Activated T-cell treated with anti-CD3 and anti-CD28 coated beads, Interleukin-2, amount 50 U/mL, for 24 hours (primary cell): ENCODE measurements at places on chromosomes 12 and 14.

DNA sequence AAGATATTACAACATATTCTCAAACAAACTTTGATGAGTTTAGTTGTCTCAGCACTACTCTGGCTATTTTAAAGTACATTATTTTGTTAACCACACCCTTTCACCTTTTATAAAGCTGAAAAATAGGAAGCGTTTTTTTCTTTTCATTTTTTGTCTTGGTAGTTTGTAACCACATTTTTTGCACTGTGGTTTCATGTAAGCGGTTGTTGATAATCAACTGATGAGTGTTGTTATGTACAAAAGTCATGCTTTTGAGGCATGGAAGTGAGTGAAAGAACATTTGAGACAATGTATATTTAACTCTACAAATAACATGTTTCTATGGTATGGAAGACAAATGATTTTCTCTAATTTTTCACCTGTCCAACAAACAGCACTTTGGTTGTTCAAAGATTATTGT lies 52.1 kb upstream of the ATP2B1 start:
- DNase-seq, result no peak

GRCh38 chr14:29814156-29815015 lies 113.3 kb downstream of the PRKD1 start:
- no peak for DNase-seq

GRCh38 chr14:85247071-85247470 lies 282.9 kb upstream of the FLRT2 start:
- DNase-seq, result no peak

DNA sequence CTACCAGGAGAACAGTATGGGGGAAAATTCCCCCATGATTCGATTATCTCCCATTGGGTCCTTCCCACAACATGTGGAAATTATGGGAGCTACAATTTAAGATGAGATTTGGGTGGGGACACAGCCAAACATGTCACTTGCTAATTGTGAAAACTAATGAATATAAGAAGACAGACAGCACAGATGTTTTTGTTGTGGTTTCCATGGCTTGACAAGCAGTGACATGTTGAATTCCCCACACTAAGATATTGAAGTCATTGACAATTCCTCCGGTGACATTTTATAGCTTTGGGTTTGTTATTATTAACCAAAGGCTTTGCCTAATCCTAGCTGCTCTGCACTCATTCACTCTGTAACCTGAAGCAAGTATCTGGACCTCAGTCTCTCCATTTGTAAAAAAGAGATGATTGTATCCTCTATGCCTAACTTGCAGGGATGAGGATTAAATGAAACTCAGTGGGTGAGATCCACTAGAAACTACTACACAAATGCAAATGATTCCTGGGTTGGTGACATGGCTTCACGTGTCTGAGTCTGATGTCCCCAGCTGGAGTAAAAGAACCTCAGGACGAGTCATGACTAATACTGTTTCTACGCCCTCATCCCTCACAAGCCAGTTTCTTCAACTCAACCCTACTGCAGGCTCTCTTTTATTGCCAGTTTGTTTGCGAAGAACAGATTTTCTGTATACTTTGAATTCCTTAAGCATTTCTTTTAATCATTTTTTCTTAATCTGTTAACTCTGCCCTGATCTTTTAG lies 71.6 kb downstream of the ASCL1 start:
- DNase-seq, result no peak

- no peak for DNase-seq
Observed at GRCh38 chr14:63287666-63288483, 30.9 kb downstream of the GPHB5 start.

- no peak for DNase-seq
Observed at GRCh38 chr12:65492998-65493912, 214.8 kb downstream of the MSRB3 start.

GRCh38 chr14:50620341-50620740 lies 47.8 kb downstream of the SAV1 start:
- no peak for DNase-seq

DNA sequence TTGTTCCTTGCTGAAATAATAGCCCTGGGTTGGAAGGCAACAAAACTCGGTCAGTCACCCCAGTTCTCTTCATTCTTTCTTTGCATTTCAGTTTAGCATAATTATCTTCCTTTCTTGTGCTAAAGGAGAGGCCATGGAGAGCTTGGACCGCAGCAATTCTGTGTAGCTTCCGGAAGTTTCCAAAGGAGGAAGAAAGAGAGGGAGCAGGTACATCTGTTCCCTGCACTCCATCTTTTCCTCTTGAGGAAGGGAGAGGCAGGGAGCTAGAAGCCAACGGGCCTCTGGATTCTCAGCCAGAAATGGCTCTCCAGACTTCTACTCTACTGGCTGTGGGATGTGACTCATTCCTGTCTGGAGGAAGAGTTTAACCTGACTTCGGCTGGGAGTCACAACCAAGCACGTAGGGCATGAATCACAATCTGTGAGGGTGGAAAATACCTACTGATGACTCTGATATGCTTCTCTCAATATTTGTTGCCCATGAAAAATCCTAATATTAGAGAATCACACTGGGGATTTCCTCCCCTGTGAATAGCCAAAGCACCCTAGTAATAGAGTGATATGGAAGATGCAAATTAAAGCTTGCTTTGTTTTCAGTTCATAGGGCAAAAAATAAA lies 17.0 kb downstream of the ANO6 start:
- DNase-seq, result no peak

- DNase-seq, result no peak
Observed at GRCh38 chr12:28855761-28856310, 293.2 kb upstream of the FAR2 start.

- no peak for DNase-seq
Observed at GRCh38 chr12:11863988-11864387, 206.8 kb upstream of the BCL2L14 start.
